ENCODE measurements at places on chromosomes 12 and 14.

DNA sequence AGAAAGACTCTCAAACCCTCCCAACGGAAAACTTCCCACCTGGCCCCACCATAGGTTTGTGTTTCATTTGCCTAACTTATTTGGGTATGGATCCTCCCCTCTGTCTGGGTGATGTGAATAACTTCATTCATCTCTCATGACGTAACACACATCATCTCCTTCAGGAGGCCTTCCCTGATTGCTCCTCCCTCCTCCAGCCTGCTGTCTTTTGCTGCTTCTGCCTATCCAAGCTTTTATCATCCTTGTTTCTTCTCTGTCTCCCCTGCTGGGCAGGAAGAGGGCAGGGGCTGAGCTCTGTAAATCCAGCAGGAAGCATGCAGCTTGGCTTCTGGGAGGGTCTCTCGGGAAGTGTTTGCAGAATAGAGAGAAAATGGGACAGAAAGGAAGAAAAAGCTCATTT lies 766.0 kb upstream of the TBX3 start:
- no peak for DNase-seq

DNA sequence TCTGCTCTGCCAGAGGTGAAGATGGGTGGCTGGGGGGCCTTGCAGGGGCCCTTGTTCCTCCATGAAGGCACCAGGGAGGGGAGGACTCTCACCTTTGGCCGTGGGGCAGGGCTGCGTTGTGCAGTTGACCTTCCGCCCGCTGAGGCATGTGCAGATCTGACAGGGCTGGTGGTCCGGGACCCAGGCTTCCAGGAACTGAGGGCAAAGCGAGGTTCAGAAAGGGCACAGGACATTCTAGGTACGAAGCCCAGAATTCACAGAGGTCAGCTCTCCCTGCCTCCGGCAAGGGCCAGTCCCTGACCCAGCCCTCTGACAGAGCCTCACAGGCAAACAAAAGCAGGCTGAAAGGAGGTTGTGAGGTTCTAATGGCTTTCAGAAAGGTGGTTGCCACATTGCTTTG lies 40.4 kb upstream of the ANO2 start:
- no peak for DNase-seq

DNA sequence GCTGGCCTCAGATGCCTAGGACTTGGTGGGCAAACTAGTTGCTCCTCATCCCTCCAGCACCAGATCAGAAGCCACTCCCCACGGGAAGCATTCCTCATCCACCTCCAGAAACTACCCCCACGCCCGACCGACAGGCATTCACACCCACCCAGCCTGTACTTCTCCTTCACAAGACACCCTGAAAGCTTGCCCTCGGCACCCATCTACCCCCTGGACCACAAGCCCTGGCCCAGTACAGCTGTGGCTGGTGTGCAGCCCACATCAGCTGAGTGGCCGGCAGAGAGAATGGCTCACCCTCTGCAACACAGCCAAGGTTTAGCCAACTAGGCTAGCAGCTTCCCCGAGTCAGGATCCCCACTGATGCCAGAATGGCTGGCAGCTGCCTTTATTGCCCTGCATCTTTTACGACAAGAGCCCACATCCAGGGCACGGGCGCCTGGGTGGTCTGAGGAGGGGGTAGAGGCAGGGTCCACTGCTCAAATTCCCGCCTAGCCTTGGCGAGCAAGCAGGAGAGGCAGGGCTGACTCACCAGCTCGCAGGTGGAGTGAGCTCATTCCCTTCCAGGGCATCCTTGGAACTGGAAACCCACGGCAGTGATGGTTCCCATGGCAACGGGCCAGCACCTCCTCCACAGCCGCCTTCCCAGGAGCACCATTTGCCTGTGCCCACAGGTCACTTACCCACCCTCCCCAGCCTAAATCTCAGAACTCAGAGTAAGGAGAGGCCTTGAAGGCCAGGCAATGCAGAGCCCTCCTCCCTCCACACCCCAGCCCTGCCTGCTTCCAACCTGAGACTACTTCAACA lies 17.1 kb downstream of the ACTN1 start:
- DNase-seq = no peak

- DNase-seq = no peak
These were observed 1.8 kb downstream of the FLRT2 start for GRCh38 chr14:85531587-85532373.

DNA sequence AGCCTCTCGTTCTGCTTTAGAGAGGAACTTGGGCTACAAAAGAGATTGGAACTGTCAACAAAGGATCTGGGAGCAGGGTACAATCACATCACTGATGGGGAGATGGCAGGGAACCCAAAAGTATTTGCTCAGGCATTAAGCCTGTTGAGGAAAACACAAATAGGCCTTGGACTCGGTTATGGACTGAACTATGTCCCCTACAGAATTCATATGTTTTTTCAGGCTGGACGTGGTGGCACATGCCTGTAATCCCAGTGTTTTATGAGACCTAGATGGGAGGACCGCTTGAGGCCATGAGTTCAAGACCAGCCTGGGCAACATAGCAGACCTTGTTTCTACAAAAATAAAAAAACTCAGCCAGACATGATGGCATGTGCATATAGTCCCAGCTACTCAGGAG lies 13.9 kb downstream of the DDX23 start:
- DNase-seq = no peak

GRCh38 chr12:32069071-32069470 lies 37.6 kb upstream of the BICD1 start:
- no peak for DNase-seq

GRCh38 chr14:103292426-103293374 lies 41.3 kb upstream of the EIF5 start:
- DNase-seq = peak; percentile 73

All from stimulated activated CD4-positive, alpha-beta T cell treated with anti-CD3 and anti-CD28 coated beads, Interleukin-12 subunit alpha, Interleukin-12 subunit beta, amount 100 ng/mL, for 4 hours (primary cell).